ENCODE measurements at places on chromosomes 2 and 18.
A peak's percentile ranks its signal among the peaks of the same experiment; 100 is the strongest.

DNA sequence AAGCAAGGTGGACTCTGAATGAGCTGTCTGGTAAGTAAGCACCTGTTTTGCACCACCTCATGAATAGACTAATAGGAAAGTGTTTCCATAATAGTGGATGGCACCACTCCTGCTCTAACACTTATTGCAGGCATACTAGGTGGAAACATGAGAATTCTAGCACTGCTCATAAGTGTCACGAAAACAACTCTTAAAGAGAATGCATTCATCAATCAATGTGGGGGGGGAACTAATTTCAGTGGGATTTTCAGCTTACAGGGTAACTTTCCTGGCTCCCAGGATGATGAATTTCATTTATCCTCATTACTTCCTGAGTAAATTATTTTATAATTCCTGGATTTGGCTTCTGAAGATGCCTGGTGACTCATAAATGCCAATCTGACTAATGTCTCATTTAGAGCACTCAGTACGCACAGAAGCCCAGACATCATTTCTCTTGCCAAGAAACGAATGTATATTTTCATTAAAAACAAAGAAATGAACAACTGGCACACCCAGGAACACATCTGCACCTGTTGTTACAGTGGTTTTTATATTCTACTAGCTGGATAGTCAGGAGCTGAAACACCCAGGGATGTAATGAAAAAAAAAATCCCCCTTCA lies 129.6 kb downstream of the PID1 start:
- no peak for DNase-seq

DNA sequence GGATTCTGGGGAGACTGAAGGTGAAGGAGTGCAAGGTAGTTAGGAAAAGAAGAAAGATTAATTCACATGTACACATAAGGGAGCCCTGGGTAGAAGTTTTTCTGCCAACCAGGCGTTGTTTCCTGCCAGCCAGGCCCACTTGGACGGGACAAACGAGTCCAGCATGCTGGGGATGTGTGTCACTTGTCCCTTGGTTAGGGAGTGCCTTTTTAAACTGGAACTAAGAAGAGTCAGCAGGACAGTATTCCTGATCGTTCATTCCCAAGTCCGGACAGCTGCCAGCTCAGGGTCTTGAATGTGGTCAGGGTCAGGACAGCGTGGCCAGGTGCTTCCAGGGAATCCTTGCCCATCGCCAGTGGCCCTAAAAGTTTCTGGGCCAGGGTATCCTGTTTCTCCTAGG lies 43.2 kb downstream of the POMC start:
- DNase-seq = no peak

DNA sequence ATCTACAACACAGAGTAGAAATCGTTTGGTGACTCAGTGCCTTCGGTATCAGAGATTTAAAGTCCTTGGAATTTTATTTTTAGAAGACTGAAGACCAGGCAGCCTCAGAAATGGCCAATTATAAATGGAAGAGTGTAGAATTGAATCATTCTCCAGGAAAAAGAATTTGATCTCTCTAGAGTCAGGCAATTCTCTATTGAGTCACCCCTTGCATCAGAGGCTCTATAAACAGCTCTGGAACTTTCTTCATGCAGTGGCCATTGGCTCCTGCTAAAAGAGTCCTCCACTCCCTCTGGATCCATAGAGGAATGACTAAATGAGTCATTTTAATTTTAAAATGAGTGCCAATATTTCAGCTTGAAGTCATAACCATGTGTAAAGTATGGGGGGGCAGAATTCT lies 816.2 kb downstream of the TDRD15 start:
- DNase-seq = no peak

DNA sequence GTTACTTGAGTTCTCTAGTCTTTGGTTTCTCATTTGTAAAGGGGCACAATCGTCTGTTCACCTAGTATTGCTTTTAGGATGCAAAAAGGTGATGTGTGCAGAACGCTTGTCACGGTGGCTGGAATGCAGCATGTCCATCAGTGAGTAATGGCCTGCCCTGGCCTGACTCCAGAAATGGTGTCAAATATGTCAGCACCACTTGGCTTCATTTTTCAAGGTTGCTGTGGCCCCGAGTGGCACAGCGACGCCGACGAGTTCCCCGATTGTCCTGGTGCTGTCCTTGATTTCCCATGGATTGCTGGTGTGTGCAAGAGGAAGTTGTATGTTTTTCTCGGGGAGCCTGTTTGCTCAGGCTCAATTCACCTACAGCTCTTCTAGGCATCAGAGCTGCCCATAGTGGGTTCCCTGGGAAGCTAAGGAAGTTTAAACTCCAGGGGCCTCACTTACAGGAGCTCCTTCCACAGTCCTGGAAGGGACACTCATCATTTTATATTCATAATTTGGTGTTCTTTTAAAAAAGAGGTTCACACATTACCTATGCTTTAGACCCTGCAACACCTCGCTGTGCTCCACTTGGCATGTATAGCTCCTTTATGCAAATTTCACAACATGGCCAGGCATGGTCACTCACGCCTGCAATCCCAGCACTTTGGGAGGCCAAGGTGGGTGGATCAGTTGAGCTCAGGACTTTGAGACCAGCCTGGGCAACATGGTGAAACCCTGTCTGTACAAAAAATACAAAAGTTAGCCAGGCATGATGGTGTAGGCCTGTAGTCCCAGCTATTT lies 25.6 kb upstream of the ZNF407 start:
- peak; percentile 49 for DNase-seq

- no peak for DNase-seq
These were observed 96.7 kb downstream of the CRACDL start for GRCh38 chr2:98839292-98839691.

- no peak for DNase-seq
These were observed 331.8 kb upstream of the MYT1L start for GRCh38 chr2:2662847-2663356.

DNA sequence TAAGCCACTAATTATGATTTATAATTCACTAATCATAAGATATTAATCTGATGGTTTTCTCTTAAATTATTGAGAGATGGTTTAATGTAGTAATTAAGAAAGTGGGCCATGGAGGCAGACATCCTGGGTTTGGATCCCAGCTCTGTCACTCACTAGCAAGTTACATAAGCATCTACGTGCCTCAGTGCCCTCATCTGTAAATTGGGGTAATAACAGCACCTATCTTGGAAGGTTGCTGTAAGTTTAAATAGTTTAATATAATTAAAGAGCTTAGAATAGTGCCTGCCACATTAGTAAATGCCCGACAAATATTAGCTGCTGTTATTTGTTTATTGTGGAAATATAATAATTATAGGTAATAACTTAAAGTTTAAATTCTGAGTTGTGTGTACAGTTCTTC lies 30.9 kb downstream of the BABAM2 start:
- no peak for DNase-seq

DNA sequence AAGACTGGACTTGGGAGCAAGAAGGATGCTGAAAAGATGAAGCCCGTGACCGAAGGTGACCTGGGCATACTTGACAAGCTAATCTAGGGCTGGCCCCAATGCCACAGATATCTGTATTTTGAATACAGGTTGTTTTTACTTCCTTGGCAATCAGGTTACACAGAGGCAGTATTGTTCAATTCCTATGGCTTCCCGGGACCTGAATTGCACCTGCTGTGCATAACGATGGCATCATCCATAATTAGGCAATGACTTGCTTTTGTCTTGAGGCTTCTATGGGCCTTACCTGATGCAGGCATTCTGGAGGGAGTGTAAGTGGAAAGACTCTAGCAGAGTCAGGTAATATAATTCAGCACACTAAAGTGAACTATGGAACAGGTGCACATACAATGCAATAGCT lies 60.6 kb upstream of the CUL3 start:
- DNase-seq = no peak

DNA sequence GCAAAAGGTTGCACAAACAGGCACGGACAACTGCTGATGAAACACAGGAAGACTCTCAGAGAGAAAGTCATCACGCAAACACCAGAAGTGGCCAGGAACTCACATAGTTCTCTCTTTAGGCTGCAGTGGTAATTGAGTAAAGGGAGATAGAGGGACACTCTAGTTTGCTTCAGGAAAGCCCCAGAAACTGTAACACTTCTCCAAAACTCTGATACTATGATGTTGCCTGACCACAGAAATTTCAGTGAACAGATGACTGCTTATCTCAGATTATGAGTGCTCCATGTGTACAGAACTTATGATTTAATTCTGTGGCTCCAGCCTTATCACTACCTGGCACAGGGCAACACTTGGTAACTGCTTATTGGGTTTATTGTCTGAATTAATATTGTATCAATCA lies 311.5 kb upstream of the GYPC start:
- no peak for DNase-seq

GRCh38 chr18:7177116-7177744 lies 53.7 kb upstream of the LRRC30 start:
- no peak for DNase-seq

GRCh38 chr2:197669077-197669476 lies 6.3 kb downstream of the RFTN2 start:
- DNase-seq = no peak

GRCh38 chr2:109210431-109211200 lies 81.6 kb downstream of the SH3RF3 start:
- DNase-seq = no peak

- DNase-seq = peak; percentile 90
These were observed 1.9 kb upstream of the MEIS1 start for GRCh38 chr2:66432801-66433694.

DNA sequence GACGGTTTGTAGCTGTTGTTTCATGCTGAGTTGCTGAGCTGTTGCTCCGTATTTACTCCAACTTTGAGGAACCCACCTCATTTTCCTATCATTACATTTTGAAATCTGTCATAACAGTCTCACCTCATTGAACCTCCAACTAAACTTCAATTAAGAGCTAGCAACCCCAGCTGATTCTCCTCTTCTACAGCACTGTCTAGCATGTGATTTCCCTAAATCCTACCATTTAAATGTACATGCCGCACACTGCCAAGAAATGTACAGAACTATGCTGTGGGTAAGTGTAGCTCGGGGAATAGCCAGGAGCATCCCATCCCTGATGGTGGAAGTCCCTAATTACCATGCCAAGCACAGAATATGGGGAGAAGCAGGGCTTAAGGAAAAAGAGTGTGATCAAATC lies 299.9 kb downstream of the AFF3 start:
- no peak for DNase-seq

- DNase-seq = no peak
These were observed 23.8 kb upstream of the ODC1 start for GRCh38 chr2:10471955-10472354.

DNA sequence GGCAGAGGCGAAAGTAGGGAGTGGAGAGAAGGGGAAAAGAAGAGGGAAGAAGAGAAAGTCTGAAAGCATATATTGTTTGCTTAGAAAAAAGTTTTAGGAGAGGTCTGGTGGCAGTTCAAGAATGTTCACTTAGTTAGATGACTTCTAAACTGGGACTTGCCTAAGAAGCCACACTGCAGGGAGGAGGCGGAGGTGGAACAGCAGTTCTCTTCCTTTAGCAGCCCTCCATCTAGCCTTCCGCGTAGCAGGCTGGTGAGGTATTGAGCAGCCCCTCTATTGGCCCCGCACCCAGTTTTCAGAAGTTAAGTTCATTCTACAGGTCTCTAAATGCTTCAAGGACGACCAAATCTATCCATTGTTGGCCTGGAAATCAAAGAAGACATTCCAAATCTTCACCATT lies 31.9 kb upstream of the WIPF1 start:
- DNase-seq = no peak

GRCh38 chr2:176582990-176583481 lies 313.8 kb downstream of the MTX2 start:
- DNase-seq = no peak

GRCh38 chr18:77056344-77057005 lies 76.1 kb downstream of the MBP start:
- DNase-seq = no peak

DNA sequence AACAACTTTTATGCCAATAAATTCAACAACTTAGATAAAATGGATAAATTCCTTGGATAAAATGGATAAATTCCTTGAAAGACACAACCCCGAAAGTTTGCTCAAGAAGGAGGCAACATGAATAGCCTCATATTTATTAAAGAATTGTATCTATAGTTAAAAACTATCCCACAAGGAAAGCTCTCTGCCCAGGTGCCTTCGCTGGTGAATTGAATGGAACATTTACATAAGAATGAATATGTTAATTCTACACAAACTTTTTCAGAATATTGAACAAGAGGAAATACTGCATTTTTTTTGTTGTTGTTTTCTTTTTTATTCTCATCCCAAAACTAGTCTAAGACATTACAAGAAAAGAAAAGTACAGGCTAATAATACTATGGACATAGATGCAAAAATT lies 805.3 kb upstream of the RAB6C start:
- DNase-seq = no peak

GRCh38 chr2:65605743-65606058 lies 173.3 kb upstream of the SPRED2 start:
- DNase-seq = no peak

DNA sequence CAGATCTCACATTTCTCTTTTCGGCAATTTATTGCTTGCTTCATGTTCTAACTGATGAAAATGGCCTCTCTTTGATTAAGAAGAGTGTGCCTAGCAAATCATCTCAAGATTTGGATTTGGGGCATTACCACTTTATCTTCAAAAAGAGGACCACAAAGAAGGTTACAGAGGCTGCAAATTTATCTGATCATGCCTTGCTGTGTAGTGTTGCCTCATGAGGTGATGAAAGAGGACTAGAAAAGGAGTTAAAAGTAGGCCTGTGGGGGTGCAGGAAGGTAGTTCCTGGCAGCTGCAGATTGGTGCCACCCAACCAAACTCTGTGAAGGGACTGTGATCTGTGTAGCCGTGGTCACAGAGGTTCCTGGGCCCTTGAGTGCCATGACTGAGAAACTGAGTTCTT lies 69.2 kb downstream of the PRELID3A start:
- no peak for DNase-seq

DNA sequence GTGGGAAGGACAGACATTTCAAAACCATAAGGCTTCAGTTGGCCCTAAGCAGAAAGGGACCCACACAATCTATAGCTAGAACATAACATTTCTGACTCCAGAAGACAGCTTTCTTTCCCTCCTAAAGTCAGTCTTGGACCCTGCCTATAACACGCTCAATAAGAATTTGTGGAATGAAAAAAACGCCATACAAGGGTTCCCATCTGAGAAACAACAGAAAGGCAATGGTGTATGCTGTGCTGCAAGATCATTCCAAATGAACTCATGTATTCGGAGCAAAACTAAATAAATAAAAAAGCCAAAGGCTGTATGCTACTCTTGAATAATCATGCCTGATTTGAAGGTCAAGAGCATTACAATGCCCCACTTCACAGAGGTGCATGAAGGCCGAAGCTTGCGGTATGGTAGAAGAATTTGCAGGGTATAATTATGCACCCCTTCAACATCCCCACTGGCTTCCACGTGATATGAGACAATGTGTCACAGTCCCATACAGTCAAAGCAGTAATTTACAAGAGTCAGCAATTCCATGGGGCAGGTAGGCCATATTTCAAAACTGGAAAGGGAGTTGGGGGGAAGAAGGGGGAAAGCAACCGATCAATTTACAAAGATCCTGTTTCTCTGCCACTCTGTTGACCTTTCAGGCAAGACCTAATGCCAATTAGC lies 61.4 kb upstream of the SLC14A2 start:
- DNase-seq = no peak

DNA sequence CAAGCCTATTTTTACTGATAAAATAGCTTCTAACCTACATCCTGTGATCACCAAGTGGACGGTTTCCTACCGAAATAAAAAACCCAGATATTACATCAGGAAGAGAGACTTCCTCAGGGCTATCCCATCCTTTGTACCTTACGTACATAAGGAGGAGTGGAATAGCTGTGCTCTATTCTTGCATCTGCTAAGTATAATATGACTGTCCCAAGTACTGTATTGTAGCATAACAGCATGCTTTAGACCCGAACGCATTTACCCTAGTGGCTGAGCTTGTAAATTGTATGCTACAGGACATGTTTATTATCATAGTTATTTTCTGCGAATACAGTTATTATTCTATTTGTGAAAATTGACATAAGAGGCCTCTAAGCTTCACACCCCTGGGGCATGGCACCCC lies 302.4 kb downstream of the CLIP4 start:
- no peak for DNase-seq

All from pancreas (tissue), 10 donors.